Cerebellar cortex (tissue), 1 donor: ENCODE measurements at places on chromosomes 7 and 10.

- peak; percentile 72 for DNase-seq
Observed at GRCh38 chr10:49761789-49762565, at the start of gene OGDHL. TSS of gene OGDHL (minus strand) at chr10:49762323. CDS start at chr10:49758592, 3,731 bp downstream.

GRCh38 chr7:56125831-56126230 is 9.6 kb upstream of the NUPR2 start:
- no peak for DNase-seq

DNA sequence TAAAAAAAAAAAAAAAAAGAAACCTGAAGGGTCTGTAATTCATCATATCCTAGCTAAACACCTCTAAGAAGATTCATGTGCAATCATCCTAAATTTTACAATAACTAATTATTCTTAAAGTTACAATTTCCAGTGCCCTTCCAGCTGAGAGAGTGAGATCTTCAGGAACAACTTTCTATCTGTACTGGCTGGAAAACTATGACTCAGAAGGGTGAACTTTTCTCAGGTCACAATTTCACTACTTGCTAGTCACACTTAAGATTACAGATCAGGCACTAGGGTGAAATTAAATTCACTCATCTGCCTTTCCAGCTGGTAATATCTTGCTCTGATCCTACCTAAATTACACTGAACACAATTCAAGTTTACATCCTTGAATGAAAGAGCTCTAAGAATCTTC is 158.8 kb downstream of the ANK3 start:
- no peak for DNase-seq

DNA sequence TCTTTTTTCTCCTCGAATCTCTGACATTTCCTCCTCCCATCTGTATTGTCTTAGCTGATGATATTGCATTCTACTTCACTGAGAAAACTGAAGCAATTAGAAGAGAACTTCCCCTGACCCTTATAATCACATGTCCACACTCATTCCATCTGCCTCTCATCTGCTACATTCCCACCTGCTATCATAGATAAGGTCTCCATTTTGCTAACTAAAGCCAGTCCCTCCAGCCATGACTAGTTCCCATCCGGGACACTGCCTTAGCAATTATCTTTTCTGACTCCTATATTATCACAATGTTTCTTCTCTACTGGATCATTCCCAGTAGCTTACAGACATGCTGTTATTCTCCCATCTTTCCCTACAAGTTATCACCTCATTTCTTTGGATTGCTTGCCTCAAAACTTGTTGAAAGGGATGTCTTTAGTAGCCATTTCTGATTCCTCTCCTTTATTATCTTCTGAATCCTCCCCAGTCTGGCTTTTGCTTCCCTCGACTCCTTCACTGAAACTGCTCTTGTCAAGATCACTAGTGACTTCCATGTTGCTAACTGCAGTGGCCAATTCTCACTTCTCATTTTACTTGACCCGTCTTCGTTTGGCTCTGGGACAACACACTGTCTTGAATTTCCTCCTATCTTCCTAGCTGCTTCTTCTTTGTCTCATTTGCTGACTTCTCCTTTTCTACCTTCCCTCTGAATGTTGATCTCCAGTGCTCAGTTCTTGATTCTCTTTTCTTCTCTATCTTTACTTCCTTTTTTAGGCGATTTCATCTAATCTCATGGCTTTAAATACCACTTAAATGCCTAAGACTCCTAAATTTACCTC is 35.9 kb downstream of the FZD1 start:
- DNase-seq = no peak

- peak; percentile 83 for DNase-seq
Observed at GRCh38 chr7:26187380-26188205, 13.0 kb downstream of the HNRNPA2B1 start.

- DNase-seq = no peak
Observed at GRCh38 chr10:13003759-13004158, 2.2 kb upstream of the CCDC3 start.
